Panc1 (cell line): ENCODE measurements at places on chromosomes 1 and 21.

DNA sequence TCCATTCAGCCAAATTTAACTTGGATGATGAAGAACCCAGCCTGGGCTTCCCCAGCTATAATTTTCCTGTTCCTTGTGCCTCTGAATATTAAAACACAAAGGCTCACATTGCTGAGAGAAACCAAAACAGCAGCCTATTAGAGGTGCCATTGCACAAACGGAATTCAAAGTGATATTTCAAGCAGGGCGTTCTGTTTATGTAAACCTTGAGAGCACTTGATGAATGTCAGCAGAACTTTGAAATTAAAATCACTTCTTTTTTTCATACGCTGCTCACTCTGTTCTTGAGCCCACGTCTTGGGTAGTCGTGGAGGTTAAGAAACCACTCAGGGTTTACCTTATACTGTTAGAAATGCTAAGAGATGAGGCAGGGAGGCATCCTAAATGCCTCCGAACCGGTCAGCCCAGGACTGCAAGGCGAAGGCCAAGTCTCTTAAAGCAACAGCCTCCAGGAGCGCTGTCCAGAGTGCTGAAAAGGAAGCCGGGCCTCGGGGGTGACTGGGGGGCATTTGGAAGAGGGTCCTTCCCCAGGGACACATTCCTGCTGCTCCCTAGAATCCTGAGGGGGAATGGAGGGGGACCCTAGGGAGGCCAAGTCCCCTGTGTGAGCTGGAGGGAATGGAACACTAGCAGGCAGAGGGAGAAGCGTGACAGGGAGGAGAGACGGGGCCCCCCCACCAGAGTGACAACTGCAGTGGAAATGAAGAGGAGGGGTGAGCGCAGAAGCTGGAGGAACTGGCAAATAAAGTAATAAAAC lies 154.8 kb upstream of the VAMP3 start:
- no peak for DNase-seq

DNA sequence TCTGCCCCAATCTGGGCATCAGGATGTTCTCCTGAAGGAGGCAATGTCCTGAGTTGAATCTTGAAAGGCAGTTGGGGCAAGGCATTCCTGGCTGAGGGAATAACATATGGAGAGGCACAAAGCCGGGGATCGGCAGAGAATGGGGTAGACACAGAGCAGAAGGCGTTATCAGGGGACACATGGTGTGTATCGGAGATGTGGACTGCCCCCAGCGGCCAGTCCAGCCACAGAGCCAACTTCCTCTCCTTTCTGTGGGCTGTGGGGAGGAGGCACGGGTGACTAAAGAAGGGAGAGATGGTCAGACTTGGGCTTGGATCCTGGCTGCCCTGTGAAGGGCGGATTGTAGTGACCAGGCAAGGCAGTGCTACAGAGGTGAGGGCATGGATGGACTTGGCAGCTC lies 32.1 kb downstream of the FOXD2 start:
- no peak for DNase-seq

DNA sequence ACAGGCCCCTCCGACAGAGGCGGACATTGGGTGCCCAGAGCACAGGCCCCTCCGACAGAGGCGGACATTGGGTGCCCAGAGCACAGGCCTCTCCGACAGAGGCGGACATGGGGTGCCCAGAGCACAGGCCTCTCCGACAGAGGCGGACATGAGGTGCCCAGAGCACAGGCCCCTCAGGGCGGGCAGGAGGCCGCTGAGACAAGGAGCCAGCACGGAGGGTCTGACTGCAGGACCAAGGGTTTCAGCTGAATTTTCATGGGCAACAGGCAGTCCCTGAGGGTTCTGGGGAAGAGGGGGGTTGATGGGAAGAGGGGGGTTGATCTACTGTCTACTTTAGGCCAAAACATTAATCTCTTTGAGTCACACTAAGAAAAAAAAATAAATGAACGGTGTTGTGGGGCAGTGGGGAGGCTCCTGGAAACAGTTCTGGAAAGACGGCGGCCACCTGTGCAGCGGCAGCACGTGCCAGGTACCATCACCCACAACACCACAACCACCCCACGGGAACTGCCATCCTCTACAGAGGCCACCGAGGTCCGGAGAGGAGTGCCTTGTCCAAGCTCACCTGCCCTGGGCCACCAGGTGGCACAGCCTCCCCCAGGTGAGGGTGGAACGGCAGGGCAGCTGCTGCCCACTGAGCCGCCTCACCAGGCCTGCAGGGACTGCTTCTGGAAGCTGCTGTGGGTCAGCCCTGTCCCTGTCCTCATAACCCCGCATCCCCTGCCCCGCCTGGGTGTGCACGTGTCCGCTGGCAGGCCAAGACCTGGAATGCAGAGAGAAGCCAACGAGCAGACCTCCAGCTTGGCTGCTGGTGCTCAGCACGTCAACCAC lies 20.5 kb downstream of the PRDM15 start:
- no peak for DNase-seq

DNA sequence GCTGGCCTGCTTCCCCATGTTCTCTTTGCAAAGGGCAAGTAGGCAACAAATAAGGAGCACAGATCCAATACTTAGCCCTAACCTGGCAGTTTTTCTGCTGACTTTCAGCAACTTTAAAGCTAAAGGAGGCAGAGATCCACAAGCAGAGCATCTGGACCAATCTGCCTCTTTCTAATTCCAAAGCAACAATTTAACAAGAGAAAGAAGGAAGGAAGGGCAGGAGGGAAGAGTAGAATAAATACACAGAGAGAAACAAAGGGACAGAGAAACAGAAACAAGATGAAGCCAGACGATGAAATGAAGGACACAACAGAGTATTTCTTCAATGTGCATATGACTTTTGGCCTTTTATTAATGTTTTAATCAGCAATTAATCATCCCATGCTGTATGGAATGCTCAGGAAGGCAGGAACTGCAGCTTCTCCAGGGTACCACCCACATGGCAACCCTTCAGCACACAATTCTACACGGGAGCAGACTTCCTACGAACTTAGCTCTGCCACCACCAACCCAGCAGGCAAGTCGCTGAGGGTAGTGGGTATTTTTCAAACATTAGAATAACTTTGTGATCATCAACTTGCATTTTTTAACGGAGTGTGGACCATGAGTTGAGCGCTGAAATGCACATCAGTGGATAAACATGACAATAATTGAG lies 15.3 kb downstream of the CLCC1 start:
- no peak for DNase-seq

GRCh38 chr1:160883581-160884513 lies 1.1 kb downstream of the ITLN1 start:
- DNase-seq = no peak

DNA sequence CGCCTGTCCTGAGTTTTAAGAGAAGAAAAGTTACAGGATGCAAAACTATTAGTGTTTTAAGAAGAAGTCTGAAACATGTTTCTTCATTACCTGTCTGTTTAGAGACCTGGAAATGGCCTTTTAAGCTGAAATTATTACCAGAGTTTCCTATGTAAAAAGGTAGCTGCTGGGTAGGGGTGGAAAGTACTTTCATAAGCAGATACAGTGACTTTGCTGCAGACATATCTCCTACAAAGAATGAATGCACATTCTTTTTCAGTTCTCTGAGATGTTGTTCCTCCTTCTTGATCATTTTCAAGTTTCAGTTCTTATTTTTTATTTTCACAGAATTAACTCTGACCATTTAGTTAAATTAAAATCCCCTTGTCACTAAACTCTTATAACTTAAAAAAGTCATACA lies 1329.6 kb downstream of the KCNT2 start:
- DNase-seq = no peak

DNA sequence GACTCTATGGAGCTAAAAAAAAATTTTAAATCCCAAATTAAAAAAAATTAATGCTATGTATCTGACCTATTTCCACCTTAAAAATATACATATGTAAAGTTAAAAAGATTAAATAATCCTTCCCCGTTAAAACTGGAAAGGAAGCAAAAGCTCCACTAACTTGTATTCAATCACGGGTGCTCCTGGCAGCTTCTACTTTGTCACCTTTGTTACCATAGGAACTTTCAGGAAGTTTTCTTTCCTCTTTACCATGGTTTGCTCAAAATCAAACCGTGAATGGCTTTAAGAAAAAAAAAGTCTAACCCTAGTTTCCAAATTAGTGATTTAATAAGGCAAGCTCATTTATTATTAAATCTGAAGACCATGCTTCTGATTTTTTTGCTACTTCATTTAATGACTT lies 3.5 kb downstream of the GPATCH2 start:
- no peak for DNase-seq

- no peak for DNase-seq
Observed at GRCh38 chr1:234963180-234963903, 165.3 kb downstream of the TOMM20 start.

DNA sequence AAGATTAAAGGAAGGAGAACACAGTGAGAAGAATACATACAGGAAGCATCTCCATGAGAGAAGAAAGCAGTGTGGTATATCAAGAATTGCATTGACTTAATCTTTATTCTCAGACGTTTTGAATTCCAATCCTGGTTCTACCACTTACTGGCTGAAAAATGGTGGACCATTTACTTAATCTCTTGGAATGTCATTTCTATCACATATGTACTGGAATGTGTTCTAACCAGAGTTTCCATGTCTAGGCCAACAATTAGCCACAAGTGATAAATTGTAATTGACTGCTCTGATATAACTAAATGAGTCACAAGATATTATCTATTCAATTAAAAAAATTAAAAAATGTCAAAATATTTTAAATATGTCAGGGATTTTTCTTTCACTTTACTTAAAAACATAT lies 626.1 kb downstream of the PTPRC start:
- no peak for DNase-seq

- no peak for DNase-seq
Observed at GRCh38 chr1:168989985-168990384, 116.5 kb upstream of the ATP1B1 start.

DNA sequence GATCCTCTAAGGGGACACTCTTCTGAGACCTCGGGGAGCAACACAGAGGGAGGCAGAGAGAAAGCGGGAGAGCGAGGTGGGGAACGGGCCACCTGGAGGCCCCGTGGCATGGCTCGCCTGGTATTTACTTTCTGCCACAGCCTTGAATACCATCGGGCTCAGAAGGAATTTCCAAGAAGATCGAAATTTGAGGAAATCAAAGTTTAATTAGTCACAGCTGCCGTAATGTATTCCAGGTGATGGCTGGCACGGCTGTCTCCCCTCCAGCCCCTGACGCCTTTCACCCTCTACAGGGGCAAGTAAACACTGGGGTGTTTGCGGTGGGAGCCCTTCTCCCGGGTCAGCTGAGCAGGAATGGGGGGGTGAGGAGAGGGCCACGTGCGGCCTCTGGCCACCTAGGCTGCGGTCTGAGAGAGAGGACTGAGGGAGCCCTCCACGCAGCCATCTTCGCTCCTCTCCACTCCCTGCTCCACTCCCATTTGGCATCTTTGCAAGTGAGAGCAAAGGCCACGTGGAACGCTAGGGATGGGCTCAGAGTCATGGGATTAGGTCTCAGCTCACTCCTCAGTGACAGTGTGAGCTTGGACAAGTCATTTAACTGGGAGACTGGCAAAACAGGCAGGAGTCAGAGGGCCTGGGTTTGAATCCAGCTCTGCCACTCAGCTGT lies 125.2 kb downstream of the SYF2 start:
- no peak for DNase-seq

GRCh38 chr1:202567738-202568137 lies 142.5 kb downstream of the SYT2 start:
- DNase-seq = no peak

- no peak for DNase-seq
Observed at GRCh38 chr1:115107516-115108260, 18.4 kb upstream of the TSPAN2 start.

GRCh38 chr1:18021242-18021641 lies 86.4 kb upstream of the IGSF21 start:
- no peak for DNase-seq

DNA sequence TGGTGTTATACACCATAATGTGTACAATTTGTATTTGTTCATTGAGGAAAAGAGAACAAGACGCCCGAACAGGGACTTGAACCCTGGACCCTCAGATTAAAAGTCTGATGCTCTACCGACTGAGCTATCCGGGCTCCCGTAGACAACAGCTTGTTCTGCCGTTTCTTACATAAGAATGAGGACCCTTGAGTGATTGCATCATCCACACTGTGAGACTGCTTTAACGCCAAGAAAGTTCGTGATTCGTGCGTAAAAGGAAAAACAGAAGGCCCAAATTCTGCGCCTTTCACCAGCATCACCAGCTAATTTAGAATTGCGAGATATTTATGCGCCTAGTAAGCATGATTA lies 9.3 kb upstream of the MDM4 start:
- peak; percentile 97 for DNase-seq

DNA sequence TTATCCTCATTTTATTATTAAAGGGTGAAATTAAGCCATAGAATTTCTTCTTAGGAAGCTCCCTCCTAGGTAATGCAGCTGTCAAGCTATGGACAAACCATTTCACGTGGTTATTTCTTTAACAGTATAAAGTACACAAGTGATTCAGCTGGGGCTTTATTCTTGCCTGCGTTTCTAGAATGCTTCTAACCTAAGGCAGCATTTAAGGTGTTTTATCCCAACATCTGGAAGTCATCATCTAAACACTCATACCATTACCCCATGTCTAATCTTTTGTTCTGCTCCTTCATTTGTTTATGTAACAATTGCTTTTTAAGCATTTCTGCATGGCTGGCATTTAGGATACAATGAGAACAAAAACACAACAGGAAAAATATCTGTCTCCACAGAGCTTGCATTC lies 829.2 kb upstream of the ADAMTS5 start:
- DNase-seq = no peak

GRCh38 chr1:14553711-14554110 lies 44.8 kb upstream of the KAZN start:
- no peak for DNase-seq

DNA sequence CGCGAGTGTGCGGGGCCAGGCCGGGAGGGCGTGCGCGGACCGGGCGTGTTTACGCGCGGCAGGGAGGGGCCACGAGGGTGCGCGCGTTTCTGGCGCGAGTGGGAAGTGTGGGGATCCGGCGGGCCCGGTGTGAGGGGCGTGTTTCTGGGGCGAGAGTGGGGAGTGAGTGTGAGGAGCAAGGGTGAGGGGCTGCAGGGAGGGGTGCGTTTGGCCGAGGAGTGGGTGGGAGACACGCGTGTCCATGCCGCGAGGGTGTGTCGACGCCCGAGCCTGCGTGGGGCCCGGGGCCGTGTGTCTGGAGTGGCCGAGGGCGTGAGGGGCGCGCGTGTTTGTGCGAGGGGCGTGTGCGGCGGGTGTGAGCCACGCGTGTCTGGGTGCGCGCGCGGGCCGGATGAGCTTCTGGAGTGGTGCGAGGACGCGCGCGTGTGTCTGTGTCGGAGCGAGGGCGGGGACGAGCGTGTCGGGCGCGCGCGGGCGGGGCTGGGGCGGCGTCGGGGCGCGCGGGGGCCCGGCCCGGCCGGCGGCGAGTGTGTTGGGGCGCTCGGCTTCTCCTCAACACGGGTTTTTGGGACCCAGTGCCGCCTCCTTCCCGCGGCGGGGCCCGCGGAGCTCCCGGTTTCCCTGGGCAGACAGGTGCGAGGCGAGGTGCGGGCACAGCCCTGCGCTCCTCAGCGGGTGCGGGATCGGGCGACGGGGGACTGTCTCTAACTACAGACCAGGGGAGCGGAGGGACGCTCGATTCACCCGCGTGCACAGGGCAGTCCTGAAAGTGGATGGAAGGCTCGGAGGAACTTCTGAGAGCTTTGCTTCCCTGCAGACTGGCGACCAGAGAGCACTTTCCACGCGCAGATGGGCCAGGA lies 65.8 kb upstream of the VAMP3 start:
- DNase-seq = no peak
